Muscle of back (tissue), 13 donors: ENCODE measurements at places on chromosomes 16 and 17. TPM values are rescaled to one million over a fixed set of nuclear protein-coding genes. Genes with fewer than 3 reads are reported as not detected.

The NPTX1 gene
- 0.16 TPM for polyA plus RNA-seq

GRCh38 chr16:80989801-80990200 lies 16.9 kb downstream of the CMC2 start:
- no peak for DNase-seq

DNA sequence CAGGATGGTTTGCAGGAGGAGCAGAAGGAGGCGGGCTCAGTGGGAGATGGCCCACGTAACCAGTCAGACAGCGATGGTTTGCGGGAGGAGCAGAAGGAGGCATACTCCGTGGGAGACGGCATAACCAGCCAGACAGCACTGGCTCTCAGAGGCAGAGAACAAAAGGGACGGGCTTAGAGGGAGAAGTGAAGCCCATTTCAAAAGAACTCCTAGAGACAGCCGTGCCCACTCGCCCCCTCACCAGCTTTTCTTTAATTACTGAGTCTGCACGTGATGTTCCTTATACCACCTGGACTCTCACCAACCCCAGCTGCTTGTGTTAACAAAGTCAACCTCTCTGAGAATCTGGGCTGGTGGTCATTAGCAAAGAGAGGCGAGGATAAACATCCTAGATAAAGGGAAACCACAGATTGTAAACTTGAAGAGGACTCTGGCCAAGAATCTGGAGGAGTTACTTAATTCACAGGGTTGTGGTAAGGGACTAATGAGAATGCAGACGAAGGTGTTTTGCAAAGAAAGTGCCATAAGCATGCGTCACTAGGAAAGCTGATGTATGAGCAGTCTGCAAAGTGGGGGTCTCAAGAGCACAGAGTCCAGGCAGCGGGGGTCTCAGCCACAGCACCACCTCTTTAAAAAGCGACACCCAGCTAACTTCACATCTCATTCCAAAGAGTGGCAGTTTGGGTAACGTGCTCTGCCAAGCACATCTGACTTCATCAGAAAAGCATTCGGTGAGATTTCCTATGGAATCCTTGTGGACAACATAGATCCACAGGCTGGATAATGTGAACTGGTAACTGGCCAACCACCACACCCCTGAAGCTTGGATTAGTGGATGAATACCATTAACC lies 51.7 kb downstream of the NXN start:
- DNase-seq, result peak; percentile 85

The MT4 gene
- not detected for polyA plus RNA-seq

The HBM gene
- polyA plus RNA-seq, result 7.3 TPM

- DNase-seq, result no peak
These were observed 6.5 kb upstream of the ATXN7L3 start for GRCh38 chr17:44205962-44206824.

- DNase-seq, result no peak
These were observed 12.7 kb downstream of the LITAFD start for GRCh38 chr16:8894736-8895334.

The NUPR1 gene
- 55.6 TPM for polyA plus RNA-seq

DNA sequence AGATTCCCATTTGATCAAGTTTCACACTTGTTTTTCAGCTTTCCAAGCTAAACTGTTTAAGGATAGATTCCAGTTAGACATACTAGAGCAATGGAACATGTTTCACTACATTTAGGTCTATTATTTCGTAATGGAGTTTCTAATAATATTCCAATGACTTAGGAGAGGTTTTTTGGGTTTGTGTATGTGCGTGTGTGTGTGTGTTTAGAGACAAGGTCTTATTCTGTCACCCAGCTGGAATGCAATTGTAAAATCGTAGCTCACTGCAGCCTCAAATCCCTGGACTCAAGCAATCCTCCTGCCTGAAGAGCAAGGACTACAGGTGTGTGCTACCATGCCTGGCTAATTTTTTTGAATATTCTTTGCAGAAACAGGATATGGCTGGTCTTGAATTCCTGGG lies 426.3 kb downstream of the ZFHX3 start:
- no peak for DNase-seq

DNA sequence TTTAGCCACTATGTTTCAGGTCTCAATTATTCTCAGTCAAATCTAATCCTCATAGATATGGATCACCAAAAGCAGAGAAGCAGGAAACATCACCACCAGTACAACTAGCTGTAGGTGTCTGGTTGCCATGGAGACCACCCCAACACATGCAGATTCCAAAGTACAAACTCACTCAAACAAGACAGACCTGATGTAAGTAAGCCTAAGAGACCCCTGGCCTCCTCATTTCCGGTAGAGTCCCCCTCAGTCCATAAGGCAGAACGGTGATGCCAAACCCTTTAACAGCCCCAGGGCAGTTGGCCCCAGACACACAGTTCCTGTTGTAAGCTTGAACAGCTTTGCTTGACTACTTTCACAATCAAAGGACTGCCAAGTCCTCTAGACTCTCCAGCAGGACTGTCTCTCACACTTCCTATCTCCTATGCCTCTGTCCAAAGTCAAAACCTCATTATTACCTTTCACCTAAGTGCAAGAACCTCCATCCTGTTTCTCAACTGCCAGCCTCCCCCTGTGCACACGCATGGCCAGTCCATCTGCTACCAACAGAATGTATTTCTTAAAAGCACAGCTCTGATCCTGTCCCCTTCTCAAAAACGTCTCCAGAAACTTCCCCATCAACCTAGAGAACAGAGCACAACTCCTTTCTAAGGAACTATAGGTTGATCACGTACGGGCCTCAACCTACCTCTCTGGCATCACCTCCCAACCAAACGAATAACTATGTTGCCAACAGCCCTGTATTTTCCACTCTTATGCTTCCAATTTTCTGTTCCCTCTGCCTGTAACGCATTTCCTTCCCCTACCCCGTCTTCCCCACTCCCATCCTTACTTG lies 23.9 kb downstream of the SLC39A11 start:
- no peak for DNase-seq

The MYH2 gene
- polyA plus RNA-seq, result 124 TPM

The NDRG4 gene
- polyA plus RNA-seq, result 8.8 TPM

The VTN gene
- polyA plus RNA-seq, result 2.7 TPM

DNA sequence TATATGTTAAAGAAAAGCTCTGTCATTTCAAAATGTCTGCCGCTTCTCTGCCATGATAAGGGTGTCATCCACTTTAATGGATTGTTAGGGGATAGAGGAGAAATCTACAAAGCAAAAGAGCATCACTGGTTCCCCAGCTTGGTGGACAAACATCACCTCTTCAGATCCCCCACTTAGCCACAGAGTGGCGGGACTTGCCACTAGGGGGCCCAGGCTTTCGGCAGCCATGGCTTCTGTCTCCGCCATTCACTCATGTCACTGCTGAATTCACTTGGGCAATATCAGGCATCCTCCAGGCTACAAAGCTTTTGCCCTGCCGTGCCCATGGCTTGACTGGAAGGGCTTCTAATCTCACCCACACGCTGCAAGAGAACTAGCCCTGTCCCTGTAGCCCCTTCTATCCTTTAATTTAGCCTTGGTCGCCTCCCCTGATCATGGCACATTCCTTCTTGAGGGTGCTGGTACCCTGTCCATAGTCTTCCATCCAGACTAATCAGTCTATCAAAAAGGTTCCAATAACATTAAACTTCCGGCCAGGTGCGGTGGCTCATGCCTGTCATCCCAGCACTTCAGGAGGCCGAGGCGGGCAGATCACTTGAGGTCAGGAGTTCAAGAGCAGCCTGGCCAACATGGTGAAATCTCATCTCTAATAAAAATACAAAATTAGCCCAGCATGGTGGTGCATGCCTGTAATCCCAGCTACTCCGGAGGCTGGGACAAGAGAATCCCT lies 34.7 kb downstream of the SBK1 start:
- DNase-seq, result peak; percentile 15

GRCh38 chr16:34648-34987 lies 18.8 kb downstream of the POLR3K start:
- no peak for DNase-seq

The POLR3K gene
- 7.7 TPM for polyA plus RNA-seq

GRCh38 chr17:38735161-38735997 lies 5.2 kb downstream of the CISD3 start:
- peak; percentile 58 for DNase-seq

The TXNDC11 gene
- polyA plus RNA-seq, result 16.8 TPM

DNA sequence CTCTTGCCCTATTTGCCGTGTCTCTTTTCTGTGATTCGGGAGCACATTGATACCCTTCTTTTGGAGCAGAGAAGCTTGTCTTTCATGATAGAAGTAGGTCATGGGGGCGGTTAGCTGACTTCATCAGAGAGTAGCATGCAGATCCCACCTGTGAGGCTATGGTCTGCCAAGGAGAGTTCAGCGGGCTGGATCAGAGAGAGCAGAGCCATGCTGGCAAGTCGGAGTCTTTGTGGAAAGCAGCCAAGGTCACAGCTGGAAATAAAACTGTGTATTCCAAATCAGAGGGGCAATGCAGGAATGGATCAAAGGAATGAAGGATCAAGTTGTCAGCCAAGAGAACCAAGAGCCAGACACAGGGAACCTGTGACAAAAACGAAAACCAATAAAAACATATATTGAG lies 595.9 kb downstream of the WWOX start:
- no peak for DNase-seq

The GJC1 gene
- polyA plus RNA-seq, result 25.3 TPM

DNA sequence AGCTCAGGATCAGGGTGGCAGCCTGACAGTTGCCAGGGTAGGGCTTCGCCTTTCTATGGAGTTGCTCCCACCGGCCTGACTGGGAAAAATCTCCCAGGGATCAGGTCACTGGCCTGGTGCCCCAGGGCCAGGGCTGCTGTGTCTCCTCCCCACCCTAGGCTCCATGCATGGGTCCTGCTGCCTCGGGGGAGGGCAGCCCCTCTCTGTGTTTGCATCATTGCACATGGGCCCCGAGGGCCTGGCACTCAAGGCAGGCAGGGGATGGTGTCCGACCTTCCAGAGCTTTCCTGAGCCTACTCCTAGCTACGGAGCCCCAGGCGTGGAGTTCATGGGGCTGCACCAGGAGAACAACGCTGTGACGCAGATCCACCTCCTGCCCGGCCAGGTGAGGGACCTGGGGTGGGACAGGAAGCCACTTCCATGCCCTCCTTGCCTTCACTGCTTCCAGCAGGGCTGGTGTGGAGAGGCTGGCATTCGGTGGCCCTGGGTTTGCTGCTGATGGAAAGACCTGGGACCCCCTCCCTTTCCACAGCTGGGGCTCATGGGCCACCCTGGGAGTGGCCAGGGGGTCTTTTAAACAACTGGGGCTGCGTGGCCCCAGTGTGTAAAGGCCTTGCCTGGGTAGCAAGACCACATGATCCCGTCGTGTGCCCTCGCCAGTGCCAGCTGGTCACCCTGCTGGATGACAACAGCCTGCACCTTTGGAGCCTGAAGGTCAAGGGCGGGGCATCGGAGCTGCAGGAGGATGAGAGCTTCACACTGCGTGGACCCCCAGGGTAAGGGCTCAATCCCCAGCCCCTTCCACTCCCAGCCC lies 29.5 kb upstream of the MYO15B start:
- DNase-seq, result no peak

The CCNF gene
- 7.8 TPM for polyA plus RNA-seq

DNA sequence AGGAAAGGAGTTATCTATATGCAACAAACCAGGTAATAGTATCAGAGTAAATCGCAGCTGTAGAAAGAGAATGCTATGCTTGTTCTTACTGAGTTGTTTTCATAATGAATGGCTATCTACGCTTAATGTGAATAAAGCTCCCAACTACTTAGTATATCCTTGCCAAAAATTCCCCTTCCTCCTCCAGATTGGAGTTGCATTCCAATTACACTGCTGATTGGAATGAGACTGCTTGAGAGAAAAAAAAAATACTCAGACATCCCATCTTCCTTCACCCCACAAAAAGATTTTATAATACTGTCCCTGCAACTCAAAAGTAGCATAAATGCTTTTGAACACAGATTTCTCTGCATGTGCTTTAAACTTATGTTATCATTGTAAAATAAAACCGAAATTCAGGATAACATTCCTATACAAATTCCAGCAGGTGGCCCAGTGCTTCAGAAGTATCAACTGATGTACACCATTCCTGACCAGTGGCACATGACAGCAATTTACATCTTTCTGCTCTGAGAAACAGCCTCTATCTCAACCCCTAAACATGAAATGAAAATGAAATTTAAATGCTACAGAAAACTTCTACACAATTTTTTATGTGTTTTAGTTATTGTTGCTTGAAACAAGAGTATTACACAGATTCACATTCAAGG lies 47.0 kb downstream of the SMURF2 start:
- no peak for DNase-seq

The ATP1B2 gene
- 32.3 TPM for polyA plus RNA-seq

- no peak for DNase-seq
These were observed 109.1 kb downstream of the MSI2 start for GRCh38 chr17:57365420-57365819.

DNA sequence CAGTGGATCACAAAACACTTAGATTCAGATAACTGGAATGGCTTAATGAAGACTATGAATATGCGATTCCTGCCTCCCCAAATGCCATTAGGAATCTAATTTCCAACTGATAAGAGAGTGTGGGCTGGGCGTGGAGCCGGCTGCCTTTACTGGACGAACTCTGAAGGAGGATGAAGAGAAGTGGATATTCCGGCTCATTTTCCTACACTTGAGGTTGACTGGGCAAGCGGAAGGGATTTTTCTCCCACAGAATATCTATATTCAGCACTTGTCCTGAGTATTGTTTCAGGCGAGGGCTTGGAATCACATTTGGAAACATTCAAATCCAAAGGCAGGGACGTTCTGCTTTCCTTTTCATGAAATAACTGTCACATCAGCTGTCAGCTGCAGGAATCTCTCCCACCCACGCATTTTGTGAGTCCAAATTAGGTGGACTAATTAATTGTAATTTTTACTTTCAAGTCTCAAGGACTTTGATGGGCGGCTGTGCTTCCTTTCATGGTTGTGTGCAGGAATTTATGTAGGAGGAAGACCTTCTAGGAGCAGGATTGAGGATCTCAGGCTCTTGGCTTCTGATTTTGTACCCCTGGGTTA lies 138.5 kb downstream of the PITPNC1 start:
- DNase-seq, result peak; percentile 39

- no peak for DNase-seq
These were observed 491 bp downstream of the GAS7 start for GRCh38 chr17:10197721-10198508.

- peak; percentile 52 for DNase-seq
These were observed 999 bp downstream of the XYLT1 start for GRCh38 chr16:17469741-17470181.

The KCNG4 gene
- polyA plus RNA-seq, result not detected

- peak; percentile 96 for DNase-seq
These were observed 145.5 kb upstream of the SOX9 start for GRCh38 chr17:71975331-71975801.

DNA sequence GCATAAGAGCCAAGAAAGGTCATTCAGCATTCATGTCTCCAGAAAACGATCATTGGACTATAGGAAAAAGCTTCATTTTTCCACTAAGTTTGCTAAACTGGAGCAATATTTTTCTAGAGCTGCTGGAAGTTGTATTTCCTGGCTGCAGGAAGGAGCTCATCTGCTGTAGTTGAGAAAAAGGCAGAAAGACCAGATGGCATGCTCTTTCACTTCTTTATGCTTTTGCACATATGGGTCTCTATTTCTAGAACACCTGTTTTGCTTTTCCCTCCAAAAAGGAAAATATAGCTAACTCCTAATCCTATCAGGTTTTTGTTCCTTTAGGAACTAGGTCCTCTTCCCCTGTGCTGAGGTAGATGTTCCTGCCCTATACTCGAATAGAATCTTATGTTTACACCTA lies 61.9 kb upstream of the HLF start:
- no peak for DNase-seq

GRCh38 chr17:688100-688989 lies 26.3 kb downstream of the VPS53 start:
- no peak for DNase-seq

GRCh38 chr16:27449434-27450195 lies 47.6 kb downstream of the IL21R start:
- no peak for DNase-seq
